ENCODE measurements at places on chromosomes 5 and 9.

GRCh38 chr5:65834306-65834705, 92.1 kb upstream of the ERBIN start:
- DNase-seq, result no peak

GRCh38 chr5:148799737-148800527, 26.5 kb upstream of the ADRB2 start:
- no peak for DNase-seq

DNA sequence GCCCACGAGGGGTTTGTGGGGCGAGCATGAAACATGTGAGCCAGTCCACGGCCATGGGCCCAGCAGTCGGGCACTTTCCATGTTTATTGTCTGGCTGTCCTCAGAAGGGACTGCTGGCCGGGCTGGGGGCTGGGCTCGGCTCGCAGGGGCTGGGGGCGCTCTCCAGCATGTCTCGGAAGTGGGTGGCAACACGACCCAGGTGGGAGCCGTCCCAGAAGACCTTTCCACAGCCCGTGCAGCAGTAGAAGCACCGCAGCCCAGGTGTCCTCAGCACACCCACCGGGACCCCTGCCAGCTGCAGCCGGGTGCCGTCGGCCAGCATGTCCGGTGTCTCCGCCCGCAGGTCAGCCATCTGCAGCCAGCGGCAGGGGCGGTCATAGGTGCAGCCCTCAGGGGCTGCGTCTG, 4.8 kb upstream of the NRARP start:
- DNase-seq, result no peak

GRCh38 chr5:127886081-127886480, 182.9 kb downstream of the CCDC192 start:
- no peak for DNase-seq

GRCh38 chr9:36870960-36871359, 163.1 kb downstream of the PAX5 start:
- DNase-seq, result no peak

DNA sequence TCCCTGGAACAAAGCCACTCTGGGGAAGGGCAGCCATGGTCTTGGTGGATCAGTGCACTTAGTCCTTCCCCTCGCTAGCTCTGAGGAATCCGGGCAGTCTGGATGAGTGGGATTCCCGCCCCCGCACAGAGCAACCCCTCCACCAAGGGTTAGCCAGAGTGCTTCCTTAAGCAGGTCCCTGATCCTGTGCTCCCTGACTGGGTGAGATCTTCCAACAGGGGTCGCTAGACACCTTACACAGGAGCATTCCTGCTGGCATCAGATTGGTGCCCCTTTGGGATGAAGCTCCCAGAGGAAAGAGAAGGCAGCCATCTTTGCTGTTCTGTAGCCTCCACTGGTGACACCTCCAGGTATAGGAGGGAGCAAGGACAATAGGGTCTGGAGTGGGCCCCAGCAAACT, 228.8 kb downstream of the AP3B1 start:
- DNase-seq, result no peak

DNA sequence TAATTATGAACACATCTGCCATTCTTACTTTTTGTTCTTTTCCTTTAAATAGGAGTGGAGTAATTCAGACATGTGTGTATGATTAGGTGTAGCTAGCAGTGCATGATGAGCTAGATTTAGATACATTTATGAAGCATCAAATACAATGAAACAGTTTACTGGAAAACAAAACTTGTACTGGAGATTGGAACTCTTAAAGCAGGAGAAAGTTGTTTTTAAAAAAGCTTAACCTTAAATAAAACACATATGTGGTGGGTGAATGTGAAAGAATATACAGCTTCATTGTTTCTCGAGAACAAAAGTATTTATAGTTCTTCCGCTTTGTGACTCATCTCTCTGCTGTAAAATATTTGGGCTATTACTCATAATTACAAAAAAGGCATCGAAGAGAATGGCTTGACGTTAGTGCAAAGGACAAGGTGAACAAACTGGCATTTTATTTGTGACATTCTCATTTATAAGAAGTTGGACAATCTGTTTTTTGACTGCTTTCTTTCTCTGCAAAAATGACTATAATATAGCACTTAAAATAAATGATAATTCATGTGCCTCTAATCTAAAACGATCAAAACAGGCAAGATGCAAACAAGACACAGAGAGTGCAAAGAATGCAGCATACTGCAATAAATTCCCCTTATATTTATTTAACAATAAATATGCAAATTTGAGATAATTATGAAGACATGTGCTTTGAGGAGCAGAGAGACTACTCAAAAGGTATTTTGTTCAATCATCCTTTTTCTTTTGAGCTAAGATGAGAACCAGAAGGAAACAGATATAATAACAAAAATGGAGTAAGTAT, 478.8 kb downstream of the CETN3 start:
- DNase-seq, result no peak

Data from stimulated activated CD8-positive, alpha-beta memory T cell treated with anti-CD3 and anti-CD28 coated beads, Interleukin-4, amount 100 ng/mL, for 4 hours (primary cell).